ENCODE measurements at places on chromosomes 2 and 18.

DNA sequence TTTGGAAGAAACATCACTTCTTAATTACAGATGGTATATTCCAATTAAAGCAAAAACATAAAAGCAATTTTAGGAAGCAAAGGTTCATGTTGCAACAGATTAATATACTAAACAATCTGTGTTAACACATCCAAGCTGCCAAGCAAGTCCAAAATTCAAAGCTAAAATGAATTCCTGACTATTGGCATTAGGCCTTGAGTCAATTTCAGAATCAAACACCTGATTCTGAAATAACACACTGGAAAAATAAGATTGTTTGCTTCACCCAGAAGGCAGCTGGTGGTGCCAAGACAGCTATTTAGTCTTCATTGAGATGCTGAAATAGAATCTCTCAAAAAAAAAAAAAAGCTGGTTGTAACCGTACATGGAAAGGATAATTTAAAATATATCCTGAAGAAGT, 465.6 kb downstream of the SOCS6 start:
- no peak for DNase-seq

DNA sequence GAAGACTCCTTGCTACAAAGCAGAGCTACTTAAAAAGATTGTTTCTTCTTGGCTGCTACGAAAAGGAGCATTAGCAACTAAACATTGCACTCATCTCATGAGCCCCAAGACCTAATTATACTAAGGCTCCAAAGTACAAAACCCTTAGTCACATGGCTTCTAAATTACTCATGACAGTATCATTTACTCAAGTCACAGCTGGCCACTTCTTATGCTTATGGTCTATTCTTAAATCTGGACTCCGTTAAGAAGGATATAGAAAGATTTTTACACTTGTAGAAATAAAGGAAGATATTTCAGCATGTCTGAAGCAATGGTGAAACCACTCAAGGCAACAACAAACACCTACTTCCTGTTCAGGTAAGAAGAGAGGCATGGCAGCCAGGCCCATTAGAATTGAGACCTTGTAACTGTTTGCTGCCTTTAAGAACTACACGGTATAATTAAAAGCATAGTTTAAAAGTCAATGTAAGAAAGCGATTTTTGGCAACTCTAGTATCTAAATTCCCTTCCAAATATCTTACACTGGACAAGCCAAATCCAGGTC, 12.7 kb downstream of the ANKRD44 start:
- DNase-seq, result no peak

GRCh38 chr2:219987830-219988229, 360.4 kb downstream of the SLC4A3 start:
- DNase-seq, result no peak

DNA sequence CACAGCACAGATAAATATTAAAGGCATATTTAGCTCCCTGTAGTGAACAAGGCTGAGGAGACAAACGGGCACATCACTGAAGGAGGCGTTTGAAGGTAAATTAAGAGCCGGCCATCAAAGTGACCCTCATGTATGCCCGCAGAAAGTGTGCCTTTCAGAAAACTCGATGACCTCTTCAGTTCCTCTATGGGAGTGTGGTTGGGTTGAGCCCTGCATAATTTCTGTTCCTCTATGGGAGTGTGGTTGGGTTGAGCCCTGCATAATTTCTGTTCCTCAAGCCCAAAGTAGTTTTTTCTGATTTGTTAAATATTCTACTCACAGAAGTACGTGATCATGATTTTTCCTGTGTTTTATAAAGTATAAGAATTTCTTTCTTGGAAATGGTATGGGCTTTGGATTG, 568.5 kb downstream of the TSN start:
- DNase-seq, result no peak

DNA sequence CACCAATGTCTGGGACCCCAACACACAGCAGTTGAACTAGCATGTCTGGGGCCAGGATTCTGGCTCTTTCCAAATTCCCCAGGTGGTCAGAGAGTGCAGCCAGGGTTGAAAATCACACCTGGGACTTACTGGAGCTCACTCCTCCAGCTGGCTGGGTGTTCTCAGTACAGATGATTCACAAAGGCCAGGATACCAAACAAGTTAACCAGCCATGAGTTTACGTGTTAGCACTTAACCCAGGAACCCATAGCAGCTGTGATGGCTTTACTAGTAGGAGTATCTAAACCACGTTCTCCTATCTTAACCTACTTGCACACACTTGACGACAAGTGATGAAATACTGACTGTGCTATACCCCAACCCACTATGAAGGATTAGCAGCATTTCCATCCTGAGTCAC, 222.8 kb downstream of the FBXO15 start:
- DNase-seq, result no peak

DNA sequence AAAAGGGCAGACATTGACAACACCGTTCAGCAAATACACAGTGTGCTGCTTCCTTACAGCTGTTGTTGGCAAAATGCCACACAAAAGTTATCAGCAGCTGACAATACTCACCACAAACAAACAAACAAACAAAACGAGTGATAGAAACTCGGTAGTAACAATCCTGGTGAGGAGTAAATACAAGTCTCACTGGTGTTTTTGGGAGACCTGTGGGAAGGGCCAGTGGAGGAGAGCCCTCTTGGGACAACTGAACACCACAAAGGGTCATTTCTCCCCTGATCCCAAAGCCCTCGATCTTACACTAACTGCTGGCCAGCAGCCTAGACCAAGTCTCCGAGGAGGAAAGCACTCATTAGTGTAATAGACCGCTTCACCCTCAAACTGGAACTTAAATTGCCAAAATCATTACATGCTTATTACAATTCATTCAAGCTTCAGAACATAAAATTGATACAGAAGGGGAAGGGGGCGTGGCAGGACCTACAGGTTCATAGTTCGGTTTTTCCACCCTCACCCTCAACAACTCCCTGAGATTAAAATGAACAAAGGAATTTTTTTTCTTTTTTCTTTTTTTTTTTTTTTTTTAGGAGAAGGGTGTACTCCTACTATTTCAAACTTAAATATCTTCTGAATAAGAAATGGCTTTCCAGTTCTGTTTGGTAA, 5.0 kb downstream of the AP1S3 start:
- peak; percentile 55 for DNase-seq

- DNase-seq, result no peak
Measured at GRCh38 chr2:233702238-233702637, 9.5 kb downstream of the UGT1A6 start.
